Bone marrow (tissue), 2 donors: ENCODE measurements at places on chromosomes 11 and 22.
A peak's percentile ranks its signal among the peaks of the same experiment; 100 is the strongest.

GRCh38 chr11:114880442-114880841, 202.1 kb downstream of the NXPE2 start:
- no peak for DNase-seq

- no peak for DNase-seq
Observed at GRCh38 chr22:22897091-22897490, 9.5 kb downstream of the IGLL5 start.

- no peak for DNase-seq
Observed at GRCh38 chr11:116960930-116961329, 123.5 kb upstream of the APOA1 start.

DNA sequence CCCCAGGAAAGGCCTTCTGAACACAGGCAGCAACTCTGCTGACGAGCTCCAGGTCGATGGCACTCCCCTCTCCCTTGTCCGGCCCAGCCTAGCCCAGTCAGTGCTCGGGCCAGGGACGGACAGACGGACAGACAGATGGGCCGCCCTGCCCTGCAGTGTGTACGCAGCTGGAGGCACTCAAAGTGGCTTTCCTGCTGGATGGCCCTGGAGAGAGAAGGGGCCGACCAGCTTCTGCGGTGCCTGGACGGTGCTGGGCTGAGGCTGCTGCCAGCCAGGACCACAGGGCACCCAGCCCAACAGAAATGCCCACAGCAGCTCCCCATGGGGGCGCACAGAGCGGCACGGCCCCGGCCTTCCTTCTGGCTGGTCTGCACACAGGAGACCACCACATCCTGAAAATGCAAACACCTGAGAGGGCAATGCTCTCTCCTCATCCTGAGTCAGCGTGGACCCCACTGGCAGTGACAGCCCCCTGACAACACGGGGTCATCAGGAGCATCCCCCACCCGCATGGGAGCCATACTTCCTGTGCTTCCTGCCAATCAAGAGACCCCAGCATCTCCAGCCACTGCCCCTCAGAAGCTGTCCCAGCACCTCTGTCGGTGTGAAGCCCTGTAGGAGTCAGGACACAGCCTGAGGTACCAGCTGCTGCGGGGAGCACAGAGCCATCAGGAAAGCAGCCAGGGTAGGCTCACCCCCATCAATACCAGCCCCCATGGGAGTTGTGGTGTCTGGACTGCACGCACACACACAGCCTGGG, 692 bp upstream of the MOB2 start:
- DNase-seq, result no peak

DNA sequence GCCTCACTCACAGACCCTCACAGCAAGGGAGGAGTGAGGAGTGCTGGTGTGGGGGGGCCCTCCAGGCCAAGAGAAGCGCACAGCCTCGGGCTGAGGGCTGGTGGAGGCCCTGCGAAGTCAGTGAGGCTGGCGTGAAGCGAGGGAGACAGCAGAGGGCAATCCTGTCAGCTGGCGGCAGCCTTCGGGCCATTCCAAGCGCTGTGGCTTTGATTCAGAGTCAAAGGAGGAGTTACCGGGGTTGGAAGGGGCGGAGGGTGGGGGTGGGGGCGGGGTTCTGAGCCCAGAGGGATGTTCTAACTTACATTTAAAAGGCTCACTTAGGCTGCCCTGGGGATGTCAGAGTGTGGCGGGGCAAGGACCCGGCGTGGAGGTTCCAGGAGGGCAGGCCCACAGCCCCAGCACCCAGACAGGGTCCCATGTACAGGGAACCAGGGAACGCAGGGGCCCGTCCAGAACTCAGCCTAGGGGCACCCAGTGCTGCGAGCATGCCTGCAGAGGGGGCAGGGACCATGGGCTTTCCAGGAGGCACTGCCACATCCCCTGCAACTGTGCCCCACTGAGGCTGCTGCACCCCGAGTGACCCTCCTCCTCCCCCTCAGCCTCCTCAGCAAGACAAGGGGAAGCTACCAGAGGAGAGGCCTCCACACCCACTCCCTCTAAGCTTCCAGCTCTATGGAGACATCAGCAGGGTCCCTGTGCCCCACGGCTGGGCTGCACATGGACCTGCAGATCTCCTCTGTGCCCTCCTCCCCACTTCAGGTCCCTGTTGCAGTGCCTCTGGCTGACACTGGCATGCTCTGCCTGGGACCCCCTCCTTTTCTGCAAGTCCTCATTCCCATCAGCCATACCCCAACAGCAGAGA, 39.7 kb upstream of the TTLL12 start:
- no peak for DNase-seq

DNA sequence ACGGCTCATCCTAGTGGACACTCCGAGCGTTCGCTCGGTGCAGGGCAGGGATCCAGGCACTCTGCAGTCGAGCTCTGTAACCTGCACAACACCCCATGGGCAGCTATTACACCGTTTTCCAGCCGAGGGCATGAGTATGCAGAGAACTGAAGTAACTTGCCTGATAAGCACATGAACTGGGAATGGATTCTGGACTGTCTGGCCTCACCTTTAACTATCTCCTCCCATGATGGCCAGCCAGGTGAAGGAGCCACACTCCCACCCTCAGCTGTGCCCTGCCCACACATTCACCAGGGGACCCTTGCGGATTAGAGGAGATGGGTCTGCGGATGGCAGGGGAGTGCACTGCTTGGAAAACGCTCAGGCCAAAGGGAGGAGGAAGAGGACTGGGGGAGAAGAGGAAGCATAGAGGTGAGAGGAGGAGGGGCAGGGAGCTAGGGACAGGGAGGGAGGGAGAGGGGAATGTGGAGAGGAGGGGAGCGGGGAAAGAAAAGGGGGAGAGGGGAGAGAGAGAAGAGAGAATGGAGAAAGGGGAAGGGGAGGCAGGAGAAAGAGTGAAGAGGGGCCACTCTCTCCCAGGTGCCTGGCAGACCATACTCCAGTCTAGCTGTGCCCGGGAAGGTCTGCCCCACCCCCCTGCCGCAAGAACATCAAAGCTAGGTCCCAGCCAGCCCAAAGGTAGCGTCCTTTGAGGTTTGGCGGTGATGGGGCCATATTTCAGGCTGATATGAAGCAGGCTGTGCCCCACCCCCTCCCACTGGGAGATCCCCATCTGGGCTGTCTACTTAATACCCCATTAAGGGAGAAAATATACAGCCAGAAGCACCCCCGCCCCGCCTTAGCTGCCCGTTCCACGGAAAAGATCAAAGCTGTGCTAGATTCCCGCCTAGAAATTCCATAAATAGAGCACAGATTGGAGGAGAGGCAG, 33.2 kb upstream of the TCF20 start:
- DNase-seq, result no peak

- no peak for DNase-seq
Observed at GRCh38 chr11:64876835-64877341, 1.5 kb downstream of the EHD1 start.

- DNase-seq, result peak; percentile 54
Observed at GRCh38 chr22:24156913-24157821, 24.1 kb upstream of the SUSD2 start.

GRCh38 chr11:76190376-76190775, 15.9 kb downstream of the WNT11 start:
- DNase-seq, result no peak
